MCF 10A (cell line): ENCODE measurements at places on chromosomes 4 and X. TPM values are rescaled to one million over a fixed set of nuclear protein-coding genes. Genes with fewer than 3 reads are reported as not detected.
A peak's percentile ranks its signal among the peaks of the same experiment; 100 is the strongest.

UBE2K gene
- total RNA-seq, result 117 and 121 TPM in 2 replicates

GRCh38 chrX:19723427-19723826 lies 164.0 kb downstream of the SH3KBP1 start:
- peaks cover 18% of the 10 kb centered on the region for H3K27me3 ChIP-seq
- no peak overlapping the region for H3K4me3 ChIP-seq
- H3K4me1 ChIP-seq, result peaks cover 6% of the 10 kb centered on the region
- H3K27ac ChIP-seq, result no peak overlapping the region
- DNase-seq, result peak; percentile 25
- no peaks in the 10 kb centered on the region for H3K36me3 ChIP-seq

DNA sequence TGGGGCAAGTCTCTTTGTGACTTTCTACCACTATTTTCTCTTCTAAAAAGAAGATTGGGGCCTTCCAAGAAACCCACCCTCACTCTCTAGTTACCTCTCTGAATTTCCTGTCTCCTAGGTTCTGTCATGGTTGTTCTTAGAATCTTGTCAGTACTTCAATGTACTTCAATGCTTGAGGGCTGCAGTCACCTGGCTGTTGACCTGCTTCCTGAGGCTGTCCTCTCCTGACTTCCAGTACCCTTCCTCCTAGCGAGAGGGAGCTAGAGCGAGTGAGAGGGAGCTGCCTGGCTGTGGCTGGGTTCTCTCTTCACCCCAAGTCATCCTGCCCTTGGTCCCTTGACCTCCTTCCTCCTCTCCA lies 17.7 kb downstream of the CD99L2 start:
- H3K36me3 ChIP-seq, result peaks cover 4% of the 10 kb centered on the region
- peak overlapping the region; percentile 78 for H3K27ac ChIP-seq
- H3K4me3 ChIP-seq, result no peak overlapping the region
- no peak for DNase-seq
- no peaks in the 10 kb centered on the region for H3K4me1 ChIP-seq

RBM46 gene
- total RNA-seq, result 0.21 and 0.29 TPM in 2 replicates

- no peak for DNase-seq
- no peaks in the 10 kb centered on the region for H3K27me3 ChIP-seq
- no peak overlapping the region for H3K27ac ChIP-seq
These were observed 449.6 kb downstream of the UBE2NL start for GRCh38 chrX:144333429-144333828.

BST1 gene
- 0.93 and 1.1 TPM in 2 replicates for total RNA-seq

DNA sequence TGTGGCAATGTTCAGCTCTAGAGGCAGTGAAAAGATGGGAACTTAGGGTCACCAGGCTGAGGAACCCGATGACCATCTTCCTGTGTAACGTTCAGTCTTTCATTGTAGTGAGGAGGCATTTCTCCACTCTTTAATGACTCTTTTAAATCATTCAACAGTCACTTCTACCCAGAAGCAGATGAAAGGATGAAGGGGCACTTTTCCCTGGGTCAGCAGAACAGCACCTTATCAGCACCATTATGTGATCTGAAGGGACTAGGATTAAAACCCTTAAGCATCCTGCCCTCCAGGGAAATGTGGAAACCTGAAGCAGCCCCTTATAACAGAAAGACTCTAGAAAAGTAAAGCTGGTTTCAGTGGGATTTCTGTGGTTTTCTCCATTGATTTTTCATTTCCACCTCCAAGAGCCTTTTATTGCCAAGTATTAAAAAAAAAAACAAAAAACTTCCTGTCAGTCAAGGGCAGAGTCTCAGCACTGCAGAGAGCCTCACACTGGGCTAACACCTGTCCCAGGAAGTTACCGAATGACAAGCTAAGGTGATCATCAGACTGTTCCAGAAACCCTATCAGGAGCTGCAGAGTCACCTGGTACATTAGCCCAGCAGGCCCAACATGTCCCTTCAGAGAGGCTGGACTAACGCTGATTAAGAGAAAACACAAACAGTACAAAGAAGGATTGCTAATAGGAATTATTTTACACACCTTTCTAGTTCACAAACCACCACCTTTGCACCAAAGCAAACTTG lies 185.9 kb downstream of the SHROOM3 start:
- no peak for DNase-seq
- no peaks in the 10 kb centered on the region for H3K27me3 ChIP-seq
- H3K27ac ChIP-seq, result peak overlapping the region; percentile 87
- H3K36me3 ChIP-seq, result no peaks in the 10 kb centered on the region
- H3K4me3 ChIP-seq, result no peak overlapping the region
- peaks cover 37% of the 10 kb centered on the region for H3K4me1 ChIP-seq

- no peak overlapping the region for H3K27ac ChIP-seq
- no peak overlapping the region for H3K4me3 ChIP-seq
- H3K27me3 ChIP-seq, result no peaks in the 10 kb centered on the region
- H3K4me1 ChIP-seq, result no peaks in the 10 kb centered on the region
- no peak for DNase-seq
These were observed 35.9 kb upstream of the PPA2 start for GRCh38 chr4:105509714-105510113.

- H3K36me3 ChIP-seq, result no peaks in the 10 kb centered on the region
- no peak overlapping the region for H3K4me3 ChIP-seq
These were observed 1168.1 kb downstream of the PCDH19 start for GRCh38 chrX:99242001-99242400.

TRIM60 gene
- total RNA-seq, result not detected in 2 replicates

DNA sequence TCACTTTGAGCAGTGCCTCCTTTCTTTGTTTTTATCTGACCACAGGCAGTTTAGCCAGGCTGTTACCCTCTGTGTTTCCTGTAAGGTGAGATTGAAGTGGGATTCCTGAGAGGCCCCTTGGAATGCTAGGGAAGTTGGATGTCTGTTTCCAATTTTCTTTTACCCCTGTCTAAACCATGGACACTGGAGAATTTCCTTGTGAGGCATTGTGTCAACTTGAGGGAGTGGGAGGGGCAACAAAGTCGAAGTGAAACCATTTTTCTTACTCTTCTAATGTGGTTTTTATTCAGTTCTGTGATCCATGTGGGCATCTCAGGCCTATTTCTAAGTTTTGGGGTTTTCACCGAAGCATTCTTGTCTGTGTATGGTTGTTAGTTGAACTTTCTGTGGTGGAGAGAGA lies 296.1 kb upstream of the UGT8 start:
- H3K27me3 ChIP-seq, result no peaks in the 10 kb centered on the region
- no peak for DNase-seq
- H3K4me1 ChIP-seq, result no peaks in the 10 kb centered on the region
- no peaks in the 10 kb centered on the region for H3K36me3 ChIP-seq

PCDH11X gene
- total RNA-seq, result 0.05 TPM in 1 of 2 replicates, not detected in the other

DNA sequence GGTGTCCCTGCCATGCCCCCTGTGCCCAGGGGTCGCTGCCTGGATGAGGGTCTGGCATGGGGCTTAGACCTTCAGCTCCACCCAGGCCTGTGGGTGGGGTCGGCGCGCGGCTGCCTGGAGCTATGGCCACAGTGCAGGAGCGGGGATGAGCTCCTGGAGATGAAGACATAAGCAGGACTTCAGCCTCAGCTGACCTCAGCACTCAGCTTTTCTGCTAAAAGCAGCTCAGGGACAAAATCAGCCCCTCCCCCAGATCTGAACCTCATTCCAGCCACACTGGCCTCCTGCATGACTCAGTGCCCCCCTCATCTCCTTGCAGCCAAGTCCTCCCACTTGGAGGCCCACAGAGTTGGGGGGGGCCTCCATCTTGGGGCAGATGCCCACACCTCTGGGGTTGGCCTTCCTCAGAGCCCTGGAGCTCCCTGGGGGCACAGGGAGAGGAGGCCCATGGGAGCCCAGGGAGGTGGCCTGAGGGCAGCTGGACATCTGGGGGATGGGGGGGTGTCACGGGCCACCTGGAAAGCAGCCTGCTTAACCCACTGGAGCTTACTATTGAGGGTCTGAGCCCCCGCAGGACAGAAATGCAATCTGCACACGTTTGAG lies 19.4 kb upstream of the CPLX1 start:
- H3K4me3 ChIP-seq, result no peak overlapping the region
- H3K27me3 ChIP-seq, result no peaks in the 10 kb centered on the region
- no peak for DNase-seq
- no peaks in the 10 kb centered on the region for H3K4me1 ChIP-seq
- no peaks in the 10 kb centered on the region for H3K36me3 ChIP-seq
- H3K27ac ChIP-seq, result no peak overlapping the region

RPL34 gene
- 1,508 and 1,646 TPM in 2 replicates for total RNA-seq

ANXA3 gene
- 260 and 272 TPM in 2 replicates for total RNA-seq

GUF1 gene
- 50.2 and 51.7 TPM in 2 replicates for total RNA-seq

- no peak for DNase-seq
- no peak overlapping the region for H3K27ac ChIP-seq
- H3K4me3 ChIP-seq, result no peak overlapping the region
- H3K27me3 ChIP-seq, result peaks cover 39% of the 10 kb centered on the region
These were observed 10.7 kb downstream of the TIMM8A start for GRCh38 chrX:101337776-101338271.

GRCh38 chr4:169117591-169118081 lies 107.6 kb upstream of the CBR4 start:
- H3K27ac ChIP-seq, result no peak overlapping the region
- H3K36me3 ChIP-seq, result peaks cover 5% of the 10 kb centered on the region
- H3K27me3 ChIP-seq, result no peaks in the 10 kb centered on the region
- no peak for DNase-seq
- H3K4me3 ChIP-seq, result no peak overlapping the region

KLF8 gene
- total RNA-seq, result 12.6 and 14.0 TPM in 2 replicates

DNA sequence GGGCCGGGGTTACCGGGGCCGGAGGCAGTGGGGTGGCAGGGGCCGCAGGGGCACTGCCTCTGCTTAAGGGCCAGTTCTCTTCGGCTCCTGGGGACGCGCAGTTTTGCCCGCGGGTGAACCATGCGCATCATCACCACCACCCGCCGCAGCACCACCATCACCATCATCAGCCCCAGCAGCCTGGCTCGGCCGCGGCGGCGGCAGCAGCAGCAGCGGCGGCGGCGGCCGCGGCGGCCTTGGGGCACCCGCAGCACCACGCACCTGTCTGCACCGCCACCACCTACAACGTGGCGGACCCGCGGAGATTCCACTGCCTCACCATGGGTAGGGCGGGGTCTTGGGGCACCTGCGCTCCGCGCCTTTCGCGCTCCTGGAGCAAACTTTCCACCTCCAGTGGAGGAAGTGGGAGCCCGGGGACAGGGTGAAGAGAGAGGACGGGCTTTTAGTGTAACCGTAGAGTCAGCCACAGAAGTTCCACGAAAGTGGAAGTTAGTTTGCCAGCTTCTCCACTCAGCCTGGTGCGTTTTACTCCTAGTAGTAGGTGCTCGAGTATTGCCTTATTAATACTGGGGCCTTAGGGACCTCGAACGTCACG lies 729 bp downstream of the GSX2 start:
- no peak overlapping the region for H3K27ac ChIP-seq
- H3K36me3 ChIP-seq, result no peaks in the 10 kb centered on the region
- DNase-seq, result no peak
- no peaks in the 10 kb centered on the region for H3K4me1 ChIP-seq

PRDM8 gene
- 4.8 and 4.9 TPM in 2 replicates for total RNA-seq

DNA sequence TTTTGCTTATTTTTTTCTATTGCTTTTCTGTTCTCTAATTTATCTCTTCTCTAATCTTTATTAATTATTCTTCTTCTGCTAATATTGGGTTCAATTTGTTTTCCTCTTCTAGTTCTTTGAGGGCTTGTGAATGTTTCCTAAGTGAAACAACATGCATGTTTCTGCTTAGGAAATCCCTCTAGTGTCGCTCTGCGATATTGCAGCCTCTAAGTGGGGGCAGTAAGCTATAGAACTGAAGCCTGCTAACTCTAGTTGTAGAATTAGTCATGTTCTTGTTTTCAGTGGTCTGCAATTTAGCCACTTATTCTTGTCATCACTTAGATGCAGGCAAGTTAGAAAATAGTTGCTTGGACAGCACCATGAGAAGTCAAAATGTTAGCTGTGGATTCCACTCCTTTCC lies 222.6 kb downstream of the SPIN4 start:
- H3K27me3 ChIP-seq, result no peaks in the 10 kb centered on the region
- no peak overlapping the region for H3K27ac ChIP-seq
- H3K36me3 ChIP-seq, result no peaks in the 10 kb centered on the region
- H3K4me3 ChIP-seq, result no peak overlapping the region
- H3K4me1 ChIP-seq, result no peaks in the 10 kb centered on the region

DNA sequence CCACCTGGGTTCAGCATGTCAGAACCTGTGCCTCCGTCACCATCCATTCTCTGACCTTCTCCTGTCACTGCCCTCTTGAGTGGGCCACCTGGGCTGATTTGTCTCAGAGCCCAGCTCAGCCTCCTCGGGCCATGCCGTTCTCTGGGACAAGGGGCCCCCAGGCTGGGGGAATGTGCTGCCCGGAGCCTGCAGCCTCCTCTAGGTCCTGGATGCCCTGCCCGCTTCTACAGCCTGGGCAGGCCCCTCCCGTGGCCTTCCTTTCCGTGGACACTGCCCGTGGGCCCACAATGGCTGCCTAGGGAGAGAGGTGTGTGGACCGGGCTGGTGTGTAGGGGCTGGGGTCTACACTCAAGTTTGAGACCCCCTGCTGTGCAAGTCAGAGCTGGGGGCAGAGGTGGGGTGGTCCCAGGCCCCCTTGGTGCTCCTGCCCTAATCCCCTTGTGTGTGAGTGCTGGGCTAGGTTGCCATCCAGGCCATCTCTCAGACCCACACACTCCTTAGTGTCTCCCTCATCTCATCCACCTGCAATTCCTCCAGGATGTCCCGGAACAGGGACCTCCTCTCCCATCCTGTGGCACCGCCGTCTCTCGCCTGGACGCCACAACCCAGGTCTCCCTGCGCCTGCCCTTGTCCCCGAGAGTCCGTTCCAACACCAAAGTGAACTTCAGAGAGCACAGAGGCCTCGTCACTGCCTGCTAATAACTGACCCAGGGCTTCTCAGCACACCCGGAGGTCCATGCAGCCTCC lies 12.4 kb downstream of the PSAPL1 start:
- no peaks in the 10 kb centered on the region for H3K36me3 ChIP-seq
- H3K27me3 ChIP-seq, result no peaks in the 10 kb centered on the region
- H3K27ac ChIP-seq, result no peak overlapping the region
- H3K4me3 ChIP-seq, result no peak overlapping the region
- no peak for DNase-seq

GRCh38 chr4:189060104-189060503 lies 880.6 kb upstream of the FRG1 start:
- no peaks in the 10 kb centered on the region for H3K36me3 ChIP-seq
- H3K4me3 ChIP-seq, result no peak overlapping the region
- no peaks in the 10 kb centered on the region for H3K4me1 ChIP-seq
- no peak overlapping the region for H3K27ac ChIP-seq

GRCh38 chr4:36208893-36209473 lies 35.3 kb downstream of the ARAP2 start:
- peaks cover 5% of the 10 kb centered on the region for H3K4me1 ChIP-seq
- peaks cover 5% of the 10 kb centered on the region for H3K36me3 ChIP-seq
- DNase-seq, result no peak
- no peaks in the 10 kb centered on the region for H3K27me3 ChIP-seq
- no peak overlapping the region for H3K4me3 ChIP-seq
- H3K27ac ChIP-seq, result no peak overlapping the region

- no peak for DNase-seq
- H3K27me3 ChIP-seq, result peaks cover 16% of the 10 kb centered on the region
- peak overlapping the region; percentile 82 for H3K4me3 ChIP-seq
- peaks cover 19% of the 10 kb centered on the region for H3K4me1 ChIP-seq
- H3K27ac ChIP-seq, result no peak overlapping the region
These were observed 113.5 kb downstream of the DHX15 start for GRCh38 chr4:24470666-24471485.

DNA sequence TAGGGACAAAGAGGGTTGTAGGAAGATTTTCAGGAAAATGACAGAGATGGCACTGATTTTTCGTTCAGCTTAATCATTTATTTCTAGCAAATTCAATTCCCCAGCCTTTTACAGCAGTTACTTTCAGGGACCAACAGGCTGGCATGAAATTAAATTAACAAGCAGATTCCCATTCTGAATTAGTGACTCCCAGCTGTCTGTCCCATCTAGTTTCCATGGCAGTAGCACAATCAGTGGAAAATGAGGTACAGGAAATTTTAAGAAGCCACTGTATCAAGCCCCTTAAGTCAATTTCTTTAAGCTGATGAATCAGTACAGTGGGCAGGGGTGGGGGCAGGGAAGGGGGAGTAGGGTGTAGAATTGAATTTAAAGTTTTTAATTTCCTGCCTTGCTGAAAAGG lies 121.1 kb upstream of the TEX13C start:
- no peak overlapping the region for H3K27ac ChIP-seq
- DNase-seq, result no peak
- no peaks in the 10 kb centered on the region for H3K36me3 ChIP-seq
